Upper lobe of left lung (tissue), 6 donors: ENCODE measurements at places on chromosomes 12 and 14. TPM values are rescaled to one million over a fixed set of nuclear protein-coding genes. Genes with fewer than 3 reads are reported as not detected.

GRCh38 chr12:8081251-8081920 lies 688 bp upstream of the NECAP1 start:
- peak overlapping the region; percentile 97 for H3K27ac ChIP-seq
- no peaks in the 10 kb centered on the region for H3K27me3 ChIP-seq
- DNase-seq, result no peak
- H3K4me3 ChIP-seq, result peak overlapping the region; percentile 4

Gene DHRS2
- 1.0 TPM for total RNA-seq

DNA sequence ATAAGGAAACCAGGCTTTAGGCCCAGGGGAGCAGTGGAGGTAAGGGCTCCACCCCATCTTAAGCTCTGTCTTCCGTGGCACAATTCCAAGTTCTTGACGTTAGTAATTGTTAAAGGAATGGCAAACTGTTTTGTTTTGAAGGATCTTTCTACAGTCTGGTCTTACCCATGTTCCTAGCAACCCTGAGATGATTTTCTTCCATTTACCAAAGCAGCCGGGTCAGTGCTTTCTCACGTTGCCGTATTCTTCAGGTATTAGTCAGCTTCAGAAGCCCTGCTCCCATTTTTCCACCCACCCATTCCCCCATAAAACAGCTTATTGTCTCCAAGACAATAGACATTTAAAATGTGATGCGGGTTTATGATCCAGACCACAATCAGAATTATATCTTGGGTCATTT lies 10.3 kb downstream of the NRIP2 start:
- H3K27ac ChIP-seq, result no peak overlapping the region
- H3K36me3 ChIP-seq, result peaks cover 100% of the 10 kb centered on the region
- no peak for DNase-seq
- H3K27me3 ChIP-seq, result no peaks in the 10 kb centered on the region
- H3K4me1 ChIP-seq, result no peaks in the 10 kb centered on the region

- no peak overlapping the region for H3K27ac ChIP-seq
- H3K27me3 ChIP-seq, result no peaks in the 10 kb centered on the region
- no peak overlapping the region for H3K4me3 ChIP-seq
- DNase-seq, result no peak
- no peaks in the 10 kb centered on the region for H3K36me3 ChIP-seq
- no peaks in the 10 kb centered on the region for H3K4me1 ChIP-seq
Observed at GRCh38 chr12:46892887-46893286, 67.1 kb upstream of the SLC38A4 start.

- no peak for DNase-seq
- no peak overlapping the region for H3K27ac ChIP-seq
- H3K36me3 ChIP-seq, result no peaks in the 10 kb centered on the region
- no peak overlapping the region for H3K4me3 ChIP-seq
- H3K27me3 ChIP-seq, result no peaks in the 10 kb centered on the region
- peaks cover 3% of the 10 kb centered on the region for H3K4me1 ChIP-seq
Observed at GRCh38 chr14:99627100-99627499, 17.8 kb upstream of the HHIPL1 start.

DNA sequence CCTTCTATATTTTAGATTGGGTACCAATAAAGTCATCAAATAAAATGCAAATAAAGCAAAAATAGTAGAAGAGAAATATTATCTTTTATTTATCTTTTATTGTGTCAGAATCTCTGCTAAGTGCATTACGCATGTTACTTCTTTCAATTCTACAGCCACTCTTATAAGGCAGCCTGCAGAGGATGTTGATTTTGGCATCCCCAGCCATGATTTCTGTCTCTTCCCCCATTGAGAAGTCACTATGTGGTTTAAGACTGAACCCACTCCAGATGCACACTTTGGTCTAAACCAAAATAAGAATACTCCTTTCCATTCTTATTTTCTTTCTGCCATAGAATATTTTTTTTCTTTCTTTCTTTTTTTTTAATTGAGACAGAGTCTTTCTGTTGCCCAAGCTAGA lies 56.0 kb upstream of the ACSS3 start:
- H3K36me3 ChIP-seq, result no peaks in the 10 kb centered on the region
- DNase-seq, result no peak
- H3K27ac ChIP-seq, result no peak overlapping the region

DNA sequence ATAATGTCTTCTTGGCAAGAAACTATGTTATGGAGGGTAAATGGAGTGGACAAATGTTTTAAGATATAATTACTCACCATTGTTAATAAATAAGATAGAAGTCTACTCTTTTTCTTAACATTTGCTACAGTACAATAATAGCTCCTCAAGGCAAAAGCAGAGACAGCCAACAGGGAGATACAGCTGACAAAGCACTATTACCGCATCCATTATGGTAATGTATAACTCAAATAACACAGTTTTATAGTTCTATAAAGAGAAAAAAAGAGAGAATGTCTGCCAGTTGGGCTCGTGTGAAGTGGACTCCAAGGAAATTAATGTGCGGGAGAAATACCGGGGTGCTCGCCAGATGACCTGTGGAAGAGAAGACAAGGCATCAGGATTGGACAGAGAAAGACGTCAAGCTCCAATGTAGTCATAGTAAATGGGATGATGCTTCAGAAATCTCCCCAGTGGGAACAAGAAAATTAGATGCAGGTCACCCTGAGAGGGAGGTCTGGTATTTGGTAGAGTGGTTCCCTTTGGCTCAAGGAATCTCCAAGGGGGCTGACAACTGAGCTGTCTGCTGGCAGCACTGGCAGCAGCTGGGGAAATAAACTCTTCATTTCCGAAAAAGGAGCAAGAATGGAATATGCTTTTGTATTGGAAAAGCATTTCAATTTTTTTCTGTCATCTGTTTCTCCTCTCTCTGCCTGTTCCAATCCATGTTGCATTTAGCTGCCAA lies 343.9 kb downstream of the LRFN5 start:
- H3K27me3 ChIP-seq, result no peaks in the 10 kb centered on the region
- H3K27ac ChIP-seq, result no peak overlapping the region
- no peaks in the 10 kb centered on the region for H3K4me1 ChIP-seq
- no peaks in the 10 kb centered on the region for H3K36me3 ChIP-seq

- H3K27ac ChIP-seq, result no peak overlapping the region
- H3K4me3 ChIP-seq, result no peak overlapping the region
- no peak for DNase-seq
- no peaks in the 10 kb centered on the region for H3K4me1 ChIP-seq
- H3K36me3 ChIP-seq, result no peaks in the 10 kb centered on the region
- no peaks in the 10 kb centered on the region for H3K27me3 ChIP-seq
Observed at GRCh38 chr14:51566831-51567582, 84.7 kb upstream of the FRMD6 start.

- peak overlapping the region; percentile 97 for H3K27ac ChIP-seq
- peak; percentile 53 for DNase-seq
- no peaks in the 10 kb centered on the region for H3K36me3 ChIP-seq
- H3K4me3 ChIP-seq, result peak overlapping the region; percentile 81
- no peaks in the 10 kb centered on the region for H3K27me3 ChIP-seq
Observed at GRCh38 chr14:91059576-91060350, 678 bp downstream of the RPS6KA5 start.

DNA sequence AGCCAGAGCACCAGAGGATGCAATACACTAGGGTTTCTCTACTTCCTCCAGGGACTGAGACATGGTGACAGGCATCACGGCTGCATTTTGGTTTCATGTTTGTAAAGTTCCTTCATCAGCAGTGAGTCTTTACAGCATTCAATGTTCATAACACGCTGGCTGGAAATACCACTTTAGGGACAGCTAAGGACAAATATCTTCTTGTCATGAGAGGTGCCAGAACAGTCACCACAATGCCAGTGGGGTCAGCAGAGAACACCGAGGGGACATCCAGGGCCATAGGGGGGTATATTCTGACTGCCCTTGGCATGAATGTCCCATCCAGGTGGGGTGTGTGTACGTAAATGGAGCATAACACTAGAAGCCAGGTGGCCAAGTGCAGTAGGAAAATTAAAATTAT lies 72.3 kb downstream of the CCDC60 start:
- H3K27me3 ChIP-seq, result no peaks in the 10 kb centered on the region
- H3K36me3 ChIP-seq, result no peaks in the 10 kb centered on the region
- no peak overlapping the region for H3K4me3 ChIP-seq
- no peak for DNase-seq

DNA sequence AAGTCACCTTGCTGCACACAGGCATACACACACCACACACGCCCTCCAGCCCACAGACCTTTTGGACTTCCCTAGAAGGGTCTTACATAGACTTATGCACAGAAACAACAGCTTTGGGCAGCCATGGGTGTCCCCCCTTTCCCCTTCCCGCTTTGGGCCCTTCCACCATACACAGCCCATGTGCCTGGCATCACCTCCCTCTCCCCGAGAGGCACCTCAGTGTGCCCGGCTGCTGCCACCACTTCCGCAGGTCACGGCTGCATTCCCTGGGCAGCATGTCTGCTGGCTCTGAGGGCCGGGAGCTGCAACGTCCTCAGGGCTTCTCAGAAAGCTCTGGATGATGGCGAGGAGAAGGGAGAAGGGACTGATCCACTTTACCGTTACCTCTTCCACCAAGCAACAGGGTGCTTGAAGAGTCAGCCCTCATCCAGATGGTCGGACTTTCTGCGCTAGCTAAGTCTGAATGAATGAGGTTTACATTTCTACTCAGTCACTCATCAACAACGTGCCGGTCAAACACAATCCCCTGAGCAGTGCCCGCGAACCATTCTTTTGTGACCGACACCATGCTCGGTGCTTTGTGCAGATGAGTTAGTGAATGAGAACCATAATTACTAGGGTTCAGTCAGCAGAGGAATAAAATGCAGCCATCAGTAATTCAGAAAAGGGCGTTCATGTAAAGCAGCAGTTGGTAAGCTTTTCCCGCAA lies 72.2 kb upstream of the BCL11B start:
- no peak for DNase-seq
- no peak overlapping the region for H3K4me3 ChIP-seq
- no peaks in the 10 kb centered on the region for H3K4me1 ChIP-seq

GRCh38 chr14:83184531-83184930 lies 1650.9 kb upstream of the SEL1L start:
- no peaks in the 10 kb centered on the region for H3K4me1 ChIP-seq
- DNase-seq, result no peak
- no peak overlapping the region for H3K4me3 ChIP-seq
- H3K36me3 ChIP-seq, result no peaks in the 10 kb centered on the region

Gene SLC6A13
- total RNA-seq, result 2.0 TPM

Gene PLD4
- total RNA-seq, result 6.1 TPM

GRCh38 chr12:131333136-131333535 lies 377.8 kb upstream of the SFSWAP start:
- H3K4me3 ChIP-seq, result no peak overlapping the region
- no peaks in the 10 kb centered on the region for H3K27me3 ChIP-seq
- no peak for DNase-seq
- no peaks in the 10 kb centered on the region for H3K36me3 ChIP-seq
- H3K4me1 ChIP-seq, result no peaks in the 10 kb centered on the region
